Stimulated activated CD4-positive, alpha-beta T cell treated with anti-CD3 and anti-CD28 coated beads, Interleukin-2, amount 100 ng/mL, for 4 hours (primary cell): ENCODE measurements at places on chromosomes 4 and X.

DNA sequence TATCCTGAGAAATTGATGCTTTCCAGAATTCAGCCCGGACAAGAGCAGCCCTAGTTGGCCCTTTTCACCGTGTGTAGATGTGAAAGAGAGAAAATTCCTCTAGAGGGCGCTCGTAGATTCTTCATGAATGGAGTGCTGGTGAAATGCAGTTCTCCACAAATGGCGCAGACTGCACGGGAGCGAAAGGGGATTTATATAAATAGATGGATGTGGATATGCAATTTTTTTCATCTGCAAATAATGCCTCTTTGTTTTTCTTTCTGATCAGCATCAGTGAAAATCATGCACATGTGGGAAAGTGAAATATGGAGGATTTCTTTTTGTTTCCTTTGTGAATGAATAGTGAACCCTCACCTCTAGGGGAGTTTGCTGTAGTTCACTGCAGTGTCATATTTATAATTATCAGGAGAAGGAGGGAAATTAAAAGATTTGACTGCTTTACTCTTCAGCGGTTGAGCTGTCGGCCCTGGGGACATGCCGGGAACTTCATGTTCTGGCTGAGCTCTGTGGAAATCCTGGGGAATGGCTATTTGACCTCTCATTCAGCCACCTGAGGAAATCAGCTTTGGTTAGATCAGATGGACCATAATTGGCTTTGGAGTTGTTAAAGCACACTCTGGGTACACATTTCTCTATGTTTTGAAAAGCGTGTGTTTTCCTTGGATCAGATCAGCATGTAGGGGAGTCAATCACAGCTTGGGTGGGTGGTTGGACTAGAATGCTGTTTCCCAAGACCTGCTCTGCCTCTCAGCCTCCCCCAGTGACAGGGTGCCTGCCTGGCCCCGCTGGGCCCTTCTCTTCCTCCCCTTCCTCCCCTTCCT, 115.0 kb upstream of the SHISA3 start:
- DNase-seq, result no peak

GRCh38 chr4:135365065-135365464, 1163.5 kb upstream of the PABPC4L start:
- DNase-seq, result no peak

GRCh38 chr4:168540503-168541265, 43.8 kb downstream of the PALLD start:
- DNase-seq, result no peak

GRCh38 chr4:156824451-156825060, 147.0 kb downstream of the PDGFC start:
- DNase-seq, result no peak

DNA sequence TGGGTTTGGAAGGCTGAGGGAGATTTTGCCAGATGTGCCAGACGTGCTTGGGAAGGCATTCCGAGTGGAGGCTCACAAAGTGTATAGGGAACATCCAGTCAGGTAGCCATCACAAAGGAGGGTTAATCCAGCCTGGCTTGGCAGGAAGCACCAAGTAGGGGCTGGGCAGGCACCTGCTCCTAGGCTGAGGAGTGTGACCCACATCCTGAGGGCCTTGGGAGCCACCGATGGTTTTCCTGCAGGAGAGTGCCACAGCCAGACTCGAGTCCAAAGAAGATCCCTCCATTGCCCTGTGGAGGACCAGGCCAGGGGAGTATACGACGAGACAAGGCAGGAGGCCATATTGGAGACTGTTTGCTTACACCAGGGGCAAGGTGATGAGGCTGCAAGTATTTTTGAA, 47.2 kb downstream of the PNMA5 start:
- no peak for DNase-seq
